ENCODE measurements at places on chromosomes 7 and 10.

DNA sequence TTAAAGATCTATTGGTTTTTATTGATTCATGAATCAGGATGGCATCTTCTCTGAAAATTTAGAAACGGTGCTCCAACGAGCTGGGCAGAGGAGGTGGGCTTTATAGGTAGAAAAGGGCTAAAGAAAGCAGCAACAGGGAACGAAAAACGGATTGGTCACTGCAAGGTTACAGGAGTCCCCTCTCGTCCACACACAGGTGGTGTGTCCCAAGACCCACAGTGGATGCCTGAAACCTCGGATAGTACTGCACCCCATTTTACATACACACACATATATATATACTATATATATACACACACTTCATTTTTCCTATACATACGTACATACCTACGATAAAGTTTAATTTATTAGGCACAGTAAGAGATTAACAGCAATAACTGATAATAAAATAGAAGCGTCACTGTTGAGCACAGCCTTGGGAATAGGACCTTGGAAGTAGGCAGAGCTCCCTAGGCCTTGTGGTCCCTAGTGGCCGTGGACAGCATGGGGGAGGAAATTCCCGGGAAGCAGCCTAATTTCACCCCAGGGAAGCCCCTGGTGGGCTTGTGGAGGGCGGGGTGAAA is 737 bp upstream of the NUB1 start:
- DNase-seq, result no peak

- no peak for DNase-seq
Measured at GRCh38 chr7:158705234-158705850, 738 bp upstream of the NCAPG2 start.

DNA sequence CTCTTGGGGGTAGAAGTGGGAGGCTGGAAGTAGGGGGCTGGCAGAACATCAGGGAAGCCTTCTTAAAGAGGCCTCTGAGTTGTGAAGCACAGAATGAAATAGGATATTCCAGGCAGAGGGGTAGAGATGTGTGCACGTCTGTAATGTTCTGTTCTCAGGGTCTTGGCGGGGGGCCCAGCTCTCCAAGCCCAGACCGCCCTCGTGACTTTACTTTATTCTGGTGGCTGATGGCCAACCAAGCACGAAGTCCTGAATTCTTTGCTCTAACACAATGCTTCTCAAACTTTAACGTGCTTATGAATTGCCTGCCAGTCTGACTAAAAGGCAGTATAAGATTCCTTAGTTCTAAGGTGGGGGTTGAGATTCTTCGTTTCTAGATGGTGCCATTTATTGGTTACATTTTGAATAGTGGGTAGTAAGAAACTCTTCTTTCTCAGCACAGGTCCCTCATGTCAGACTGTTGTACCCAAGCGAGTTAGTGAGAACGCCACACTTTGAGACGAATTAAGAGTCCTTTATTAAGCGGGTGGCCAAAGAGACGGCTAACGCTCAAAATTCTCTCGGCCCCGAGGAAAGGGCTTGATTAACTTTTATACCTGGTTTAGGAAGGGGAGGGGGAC is 8.2 kb downstream of the PRXL2A start:
- no peak for DNase-seq

DNA sequence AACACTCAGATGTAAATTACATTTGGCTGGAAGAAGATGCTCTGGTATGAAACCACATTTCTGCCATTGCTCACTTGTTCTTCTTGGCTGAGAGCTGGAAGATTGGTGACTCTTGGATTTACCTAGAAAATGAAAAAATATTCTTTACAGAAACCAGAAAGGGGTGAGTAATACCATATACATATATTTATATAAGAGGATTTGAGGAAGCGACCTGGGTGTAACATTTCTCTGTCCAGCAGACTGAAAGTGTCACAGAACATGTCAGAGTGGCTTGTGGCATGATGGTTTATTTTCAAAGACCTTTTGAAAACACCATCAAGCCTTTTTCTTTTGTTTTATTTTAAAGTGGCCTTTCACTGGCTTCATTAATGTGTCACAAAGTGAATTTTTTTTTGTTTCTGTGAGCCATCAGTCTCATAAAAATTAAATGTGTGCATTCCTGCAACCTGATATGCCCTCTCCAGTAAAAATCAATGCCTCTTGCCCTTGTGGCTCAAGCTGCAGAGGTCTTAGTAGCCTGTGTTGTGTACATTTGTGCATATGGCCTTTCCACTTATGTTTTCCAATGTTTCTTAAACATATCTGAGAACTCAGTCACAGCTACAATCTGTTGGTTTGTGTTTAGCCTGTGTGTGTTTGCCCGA is 23.5 kb downstream of the CREB5 start:
- DNase-seq, result no peak

DNA sequence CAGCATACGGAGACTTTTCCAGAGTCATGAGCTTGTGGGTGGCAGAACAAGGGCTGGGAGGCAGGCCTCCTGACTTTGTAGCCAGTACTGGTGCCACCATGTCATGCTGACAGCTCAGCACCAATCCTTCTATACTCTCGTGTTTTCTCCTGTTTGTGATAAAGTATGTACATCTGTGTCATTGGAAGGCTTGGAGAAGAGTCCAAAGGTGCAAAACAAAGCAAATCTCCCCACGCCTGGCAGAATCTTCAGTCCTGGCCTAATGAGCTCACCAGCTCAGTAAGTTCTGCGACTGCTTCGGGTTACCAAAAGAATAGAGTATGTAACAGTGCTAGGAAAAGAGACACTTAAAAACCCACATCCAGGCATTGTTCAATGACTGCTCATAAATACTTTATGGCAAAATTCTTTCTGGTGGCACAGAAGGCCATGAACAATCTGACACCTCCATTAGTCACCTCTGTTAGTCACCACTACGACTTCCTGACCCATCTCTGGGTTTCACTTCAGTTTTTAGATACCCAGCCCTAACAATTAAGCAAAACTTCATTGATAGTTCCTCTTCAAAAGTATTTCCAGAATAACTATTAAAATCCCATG is 24.5 kb downstream of the STEAP1 start:
- DNase-seq, result no peak

DNA sequence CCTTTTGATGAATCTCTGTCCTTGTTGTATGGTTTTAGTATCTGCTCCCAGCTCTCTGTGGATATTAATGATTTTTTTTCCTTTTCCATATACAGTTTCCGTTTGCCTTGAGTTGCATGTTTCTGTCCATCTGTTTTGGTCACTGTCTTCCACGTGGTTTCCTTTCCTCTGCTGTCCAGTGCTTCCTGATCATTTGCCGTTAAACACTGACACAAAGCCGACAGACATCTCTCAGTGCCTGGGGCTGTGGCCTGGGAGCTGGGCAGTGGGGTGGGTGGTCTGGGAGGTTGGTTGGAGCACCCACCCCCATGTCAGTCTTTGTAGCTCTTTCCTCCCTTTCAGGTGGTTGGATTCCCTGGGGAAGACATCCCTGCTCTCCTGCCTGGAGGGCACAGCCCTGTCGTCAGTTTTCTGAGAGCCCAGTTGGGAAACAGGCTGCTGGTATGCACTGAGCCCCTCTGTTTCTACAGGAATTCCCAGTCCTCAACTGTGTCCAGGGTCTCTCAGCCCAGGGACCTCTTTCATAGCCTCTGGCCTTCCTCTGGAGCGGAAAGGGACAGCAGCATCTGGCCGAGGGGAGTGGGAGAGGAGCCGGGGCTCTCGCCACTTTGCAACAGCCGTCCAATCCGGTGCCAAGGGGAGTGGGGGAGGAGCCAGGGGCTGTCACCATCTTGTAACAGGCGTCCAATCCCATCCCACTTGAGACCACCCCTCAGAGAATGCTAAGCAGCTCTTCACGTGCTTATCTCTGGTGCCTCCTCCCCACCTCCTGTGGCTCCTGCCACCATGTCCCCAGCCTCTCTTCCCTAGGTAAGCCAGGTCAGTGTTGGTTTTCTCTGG is 26.7 kb upstream of the MKI67 start:
- no peak for DNase-seq

All from activated CD8-positive, alpha-beta memory T cell treated with anti-CD3 and anti-CD28 coated beads, Interleukin-2, amount 10 ng/mL, durations not matched to agents 7 days and 5 days (primary cell).